ENCODE measurements at places on chromosomes 3 and 15. TPM values are rescaled to one million over a fixed set of nuclear protein-coding genes. Genes with fewer than 3 reads are reported as not detected.

DNA sequence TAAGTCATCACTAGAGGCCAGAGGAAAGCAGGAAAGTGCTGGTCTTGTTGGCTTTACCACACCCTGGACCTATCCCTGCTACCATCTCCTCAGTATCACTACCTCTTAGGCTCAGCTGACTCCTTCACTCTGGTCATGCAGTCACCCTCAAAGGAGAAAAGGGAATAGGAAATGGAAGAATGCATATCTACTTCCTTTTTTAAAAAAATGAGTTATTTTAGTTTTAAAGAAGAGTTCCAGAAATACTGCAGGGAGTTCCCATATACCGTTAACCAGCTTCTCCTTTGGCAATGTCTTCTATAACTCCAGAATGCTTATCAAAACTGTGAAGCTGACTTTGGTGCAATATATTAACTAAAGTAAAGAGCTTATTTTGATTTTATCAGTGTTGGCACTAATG lies 688.6 kb downstream of the DIPK2A start:
- H3K4me3 ChIP-seq = no peak overlapping the region
- no peak for DNase-seq
- no peaks in the 10 kb centered on the region for H3K27me3 ChIP-seq
- no peaks in the 10 kb centered on the region for H3K36me3 ChIP-seq
- H3K4me1 ChIP-seq = no peaks in the 10 kb centered on the region

- no peaks in the 10 kb centered on the region for H3K36me3 ChIP-seq
- H3K4me3 ChIP-seq = no peak overlapping the region
- DNase-seq = no peak
- peaks cover 4% of the 10 kb centered on the region for H3K27me3 ChIP-seq
- H3K4me1 ChIP-seq = no peaks in the 10 kb centered on the region
These were observed 244.4 kb downstream of the EDEM1 start for GRCh38 chr3:5431811-5432378.

DNA sequence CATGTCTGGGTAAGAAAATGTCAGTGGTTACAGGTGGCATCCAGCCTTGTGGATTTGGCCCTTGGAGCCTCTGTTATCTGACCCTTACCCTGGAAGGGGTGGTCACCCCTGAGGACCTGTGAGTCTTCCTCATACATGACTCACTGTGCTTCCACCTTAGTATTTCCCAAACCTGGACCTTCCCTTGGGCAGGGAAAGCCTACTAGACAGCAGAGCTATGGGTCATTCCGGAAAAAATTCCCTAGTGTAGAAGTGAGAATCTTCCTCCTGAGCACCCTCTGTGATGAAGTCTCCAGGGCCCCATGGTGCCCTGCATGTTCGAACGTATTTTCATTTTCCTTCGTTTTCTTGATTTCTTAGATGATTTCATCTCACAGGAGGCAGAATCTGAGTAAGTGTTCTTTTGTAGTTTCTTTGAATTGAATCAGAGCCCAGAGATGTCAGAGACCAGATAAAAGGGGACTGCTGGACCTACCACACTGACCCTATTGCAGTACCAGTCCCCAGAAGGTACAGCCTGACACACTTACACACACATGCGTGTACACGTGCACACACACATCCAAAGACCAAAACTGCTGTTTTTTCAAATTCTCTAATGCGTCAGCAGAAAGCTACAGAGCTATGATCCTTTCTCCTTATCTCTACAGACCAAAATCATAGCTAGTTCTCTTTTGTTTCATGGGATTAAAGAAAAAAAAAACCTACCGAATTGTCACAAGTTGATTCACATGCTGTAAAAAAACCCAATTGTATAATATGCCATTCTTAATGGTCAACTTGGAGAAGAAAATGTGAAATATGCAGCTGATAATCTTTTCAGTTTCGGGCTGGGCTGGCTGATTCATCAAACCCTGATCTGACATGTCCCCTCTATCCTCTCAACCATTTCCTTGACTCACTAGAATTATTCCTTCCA lies 50.5 kb upstream of the ARHGEF3 start:
- H3K27me3 ChIP-seq = no peaks in the 10 kb centered on the region
- peaks cover 17% of the 10 kb centered on the region for H3K4me1 ChIP-seq
- DNase-seq = no peak
- no peak overlapping the region for H3K27ac ChIP-seq

GRCh38 chr3:116114586-116114985 lies 330.7 kb downstream of the LSAMP start:
- no peaks in the 10 kb centered on the region for H3K4me1 ChIP-seq
- no peaks in the 10 kb centered on the region for H3K36me3 ChIP-seq
- H3K27ac ChIP-seq = no peak overlapping the region

Gene SLC24A5
- total RNA-seq = not detected

Gene CCR8
- 0.22 TPM for total RNA-seq

Gene LOXL1
- total RNA-seq = 21.3 TPM

Gene CHSY1
- 38.1 TPM for total RNA-seq

Gene FBXO45
- total RNA-seq = 11.4 TPM

Gene PLA2G4B
- 10.1 TPM for total RNA-seq
